ENCODE measurements at places on chromosomes 7 and 10. TPM values are rescaled to one million over a fixed set of nuclear protein-coding genes. Genes with fewer than 3 reads are reported as not detected.

CUBN gene
- 0.77 TPM for total RNA-seq

- no peak for DNase-seq
These were observed 44.2 kb upstream of the ADAM12 start for GRCh38 chr10:126432507-126432906.

- no peak for DNase-seq
These were observed 773.4 kb downstream of the CNTNAP2 start for GRCh38 chr7:146889806-146890555.

- DNase-seq: no peak
These were observed 819 bp downstream of the TMED4 start for GRCh38 chr7:44580945-44581878.

DNA sequence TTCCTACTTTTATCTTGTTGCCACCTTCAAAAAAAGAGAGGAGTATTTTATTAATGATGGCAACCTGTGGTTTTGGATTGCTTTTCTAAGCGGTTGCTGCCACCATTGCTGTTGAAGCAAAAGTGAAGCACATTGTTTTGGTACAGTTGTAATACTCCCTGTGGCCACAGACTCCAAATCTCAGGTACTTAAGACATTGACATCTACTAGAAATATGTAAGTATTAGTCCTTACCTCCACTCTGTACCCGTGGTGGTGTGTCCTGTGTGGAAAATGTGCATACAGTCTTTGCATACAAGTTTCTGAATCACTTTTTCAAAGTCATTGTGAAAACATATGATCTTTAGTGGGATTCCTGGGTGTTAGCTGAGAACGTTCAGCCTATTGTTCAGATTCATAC lies 85.7 kb downstream of the ANLN start:
- no peak for DNase-seq

GRCh38 chr10:60446851-60447250 lies 57.2 kb upstream of the ANK3 start:
- DNase-seq: no peak

SPDYE6 gene
- not detected for total RNA-seq

GRCh38 chr7:129366-130221 lies 62.8 kb upstream of the FAM20C start:
- peak; percentile 61 for DNase-seq

GRCh38 chr7:37549076-37549931 lies 100.6 kb upstream of the ELMO1 start:
- no peak for DNase-seq

TNS3 gene
- 42.4 TPM for total RNA-seq

GRCh38 chr10:77794256-77795142 lies 132.1 kb downstream of the DLG5 start:
- no peak for DNase-seq

PLAU gene
- 6.6 TPM for total RNA-seq

Measured in left ventricle myocardium superior (tissue), 1 donor.